Omental fat pad (tissue), 4 donors: ENCODE measurements at places on chromosomes 12 and 14.

GRCh38 chr14:101007765-101008164 lies 104.2 kb upstream of the RTL1 start:
- DNase-seq = no peak

DNA sequence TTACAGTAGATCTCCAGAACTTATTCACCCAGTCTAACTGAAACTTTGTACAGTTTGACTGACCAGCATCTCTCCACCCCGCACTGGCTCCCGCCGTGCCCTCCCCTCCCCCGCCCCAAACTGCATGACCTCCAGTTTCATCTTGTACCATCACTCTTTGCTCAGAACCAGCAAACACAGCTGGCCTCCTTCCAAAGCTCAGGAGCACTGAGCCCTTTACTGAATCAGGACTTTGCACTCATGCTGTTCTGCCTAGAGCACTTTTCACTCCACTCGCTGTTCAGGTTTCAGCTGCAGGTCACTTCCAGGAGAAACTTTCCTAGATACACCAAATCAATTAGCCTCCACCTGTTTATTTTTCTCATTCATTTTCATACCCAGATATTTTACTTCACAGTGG lies 455.3 kb upstream of the PDE3A start:
- no peak for DNase-seq

DNA sequence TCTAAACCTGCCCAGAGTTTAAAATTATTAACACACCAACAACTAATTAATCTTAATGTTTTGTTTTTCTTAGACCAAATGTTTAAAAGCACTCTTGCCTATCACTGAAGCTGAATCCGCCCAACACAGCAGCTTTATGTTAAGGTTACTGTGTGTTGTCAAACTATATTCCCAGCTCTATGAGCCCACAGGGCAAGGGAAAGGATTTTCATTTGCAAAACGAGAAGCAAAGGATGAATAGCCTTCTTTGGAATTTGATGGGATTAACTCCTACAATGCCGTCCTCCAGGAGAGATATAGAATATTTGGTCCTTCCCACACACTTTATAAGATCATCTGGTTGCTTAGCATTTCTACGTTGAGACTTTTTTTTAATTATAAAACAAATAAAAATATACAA lies 43.7 kb downstream of the DUSP16 start:
- DNase-seq = no peak

GRCh38 chr12:11724888-11725311 lies 75.4 kb downstream of the ETV6 start:
- no peak for DNase-seq

- no peak for DNase-seq
These were observed 67.9 kb downstream of the FAR2 start for GRCh38 chr12:29216797-29217575.
